ENCODE measurements at places on chromosomes 12 and 14.

GRCh38 chr14:67963960-67964812 lies 144.6 kb downstream of the RAD51B start:
- peak; percentile 11 for DNase-seq

DNA sequence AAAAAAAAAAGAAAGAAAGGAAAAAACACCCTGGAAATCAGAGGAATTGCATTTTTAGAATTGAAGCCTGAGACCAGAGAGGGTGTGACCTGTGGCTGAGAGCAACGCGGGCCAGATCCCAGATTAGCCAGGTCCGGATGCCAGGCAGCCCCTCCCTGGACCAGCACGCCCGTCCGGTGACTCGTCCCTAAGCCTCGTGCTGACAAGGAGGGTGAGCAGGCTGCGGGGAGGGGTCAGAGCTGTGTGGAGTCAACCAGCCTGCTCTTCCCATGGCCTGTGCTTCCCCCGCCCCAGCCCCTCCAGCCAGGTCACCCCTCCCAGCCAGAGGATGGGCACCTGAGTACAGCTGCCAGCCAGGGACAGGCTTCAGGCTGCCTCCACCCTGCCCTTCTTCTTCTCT lies 4.2 kb upstream of the KLC1 start:
- DNase-seq: no peak

GRCh38 chr12:19282133-19282699 lies 152.7 kb downstream of the PLEKHA5 start:
- no peak for DNase-seq

GRCh38 chr12:103632554-103633216 lies 45.6 kb downstream of the STAB2 start:
- peak; percentile 73 for DNase-seq

GRCh38 chr12:59652130-59652529 lies 56.3 kb downstream of the SLC16A7 start:
- no peak for DNase-seq
